Stimulated activated CD4-positive, alpha-beta T cell treated with anti-CD3 and anti-CD28 coated beads, TNF-alpha, amount 100 ng/mL, for 4 hours (primary cell): ENCODE measurements at places on chromosomes 7 and 10.

GRCh38 chr7:140544388-140544826 is 65.1 kb upstream of the MKRN1 start:
- DNase-seq, result no peak

DNA sequence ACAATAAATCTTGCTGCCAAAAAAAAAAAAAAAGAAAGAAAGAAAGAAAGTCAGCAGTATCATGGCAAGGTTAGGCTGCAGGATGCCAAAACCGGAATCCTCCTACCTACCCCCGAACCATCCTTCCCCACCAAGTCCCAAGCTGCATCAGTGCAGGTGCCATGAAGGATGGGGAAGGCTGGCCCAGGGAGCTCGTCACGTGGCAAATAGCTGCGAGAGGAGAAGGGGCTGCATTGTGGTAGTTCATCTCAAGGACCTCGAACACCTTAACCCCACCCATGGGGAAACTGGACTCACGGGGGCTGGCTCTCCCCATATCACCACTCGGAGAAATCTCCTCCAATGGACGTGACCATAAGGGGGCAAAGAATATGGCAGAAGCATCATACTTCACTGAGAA is 86.2 kb downstream of the TACC2 start:
- no peak for DNase-seq

DNA sequence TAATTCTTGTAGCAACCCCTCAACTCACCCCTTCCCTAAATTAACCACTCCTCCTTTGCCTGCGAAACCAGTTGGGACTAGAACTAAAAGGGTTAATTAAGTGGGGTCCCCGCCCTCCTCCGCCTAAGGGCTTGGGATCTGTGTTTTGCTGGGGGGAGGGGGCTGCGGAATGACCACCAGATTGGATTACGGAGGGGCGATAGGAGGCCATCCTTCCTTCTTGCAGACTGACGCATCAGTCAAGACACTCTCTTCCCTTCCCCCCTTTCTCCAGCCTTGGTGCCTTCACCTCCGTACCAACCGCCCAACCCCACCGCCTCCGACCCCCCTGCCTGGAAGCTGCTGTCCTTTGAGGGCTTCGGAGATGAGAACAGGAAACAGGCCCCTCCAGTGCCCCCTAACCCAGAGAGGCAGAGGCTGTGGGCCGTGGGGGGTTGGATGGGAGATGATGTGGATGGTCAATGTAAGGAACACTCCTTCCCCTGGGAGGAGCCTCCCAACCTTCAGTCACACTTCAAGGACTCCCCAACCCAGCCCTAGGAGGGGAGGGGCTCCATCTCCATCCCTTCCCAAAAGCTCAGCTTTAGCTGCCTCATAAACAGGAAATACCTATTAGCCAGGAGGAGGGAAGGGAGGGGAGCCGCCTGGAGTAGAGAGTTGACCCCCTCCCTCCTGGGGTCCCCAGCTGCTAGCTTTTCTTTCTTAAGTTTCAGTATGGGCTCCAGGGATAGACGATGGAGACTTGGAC is 997 bp upstream of the LDB1 start:
- no peak for DNase-seq

GRCh38 chr10:28811639-28812349 is 134.5 kb downstream of the BAMBI start:
- DNase-seq, result no peak

GRCh38 chr7:132495936-132496335 is 80.3 kb downstream of the PLXNA4 start:
- DNase-seq, result no peak

DNA sequence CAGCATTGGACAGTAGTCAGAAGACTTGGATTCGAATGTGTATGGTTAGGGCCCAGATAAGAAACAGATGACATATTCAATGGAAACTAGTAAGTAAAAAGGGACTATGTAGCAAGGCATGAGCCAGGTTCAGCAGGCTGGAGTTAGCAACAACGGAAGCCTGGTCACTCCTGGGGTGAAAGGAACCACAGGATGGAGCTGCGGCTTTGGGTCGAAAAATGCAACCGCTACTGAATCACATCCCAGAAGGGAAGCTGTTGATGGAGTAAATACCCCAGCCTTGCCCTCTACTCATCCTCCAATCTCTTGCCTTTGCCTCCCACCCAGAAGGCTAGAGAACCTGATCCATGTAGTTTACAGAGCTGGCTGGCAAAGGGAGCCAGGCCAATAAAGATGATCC is 37.5 kb upstream of the EGR2 start:
- no peak for DNase-seq

- DNase-seq, result no peak
These were observed 218.5 kb upstream of the TMEM196 start for GRCh38 chr7:19991936-19992335.

DNA sequence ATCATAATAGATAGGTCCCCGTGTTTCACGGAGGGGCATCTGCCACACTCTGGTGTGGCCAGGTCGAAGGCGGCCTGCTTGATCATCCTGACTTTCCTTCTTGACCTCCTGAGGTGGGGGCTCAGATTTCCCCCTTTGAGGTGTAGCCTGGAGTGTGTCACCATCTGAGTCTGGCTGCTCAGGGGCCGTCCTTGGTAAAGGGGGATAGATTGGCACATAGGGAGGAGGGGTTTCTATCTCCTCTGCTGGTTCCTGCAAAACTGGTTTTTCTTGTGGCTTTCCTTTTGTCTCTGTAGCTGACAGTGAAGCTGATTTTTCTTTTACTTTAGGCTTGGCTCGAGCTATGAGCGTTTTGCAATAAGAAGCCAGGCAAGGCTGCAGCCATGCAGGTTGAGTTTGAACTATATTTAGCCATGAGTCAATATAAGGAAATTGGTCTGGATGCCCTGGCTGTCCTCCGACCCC is 7.1 kb upstream of the ZNF117 start:
- DNase-seq, result no peak
